ENCODE measurements at places on chromosomes 6 and 20. TPM values are rescaled to one million over a fixed set of nuclear protein-coding genes. Genes with fewer than 3 reads are reported as not detected.

Gene LST1
- total RNA-seq = 10.3 TPM

DNA sequence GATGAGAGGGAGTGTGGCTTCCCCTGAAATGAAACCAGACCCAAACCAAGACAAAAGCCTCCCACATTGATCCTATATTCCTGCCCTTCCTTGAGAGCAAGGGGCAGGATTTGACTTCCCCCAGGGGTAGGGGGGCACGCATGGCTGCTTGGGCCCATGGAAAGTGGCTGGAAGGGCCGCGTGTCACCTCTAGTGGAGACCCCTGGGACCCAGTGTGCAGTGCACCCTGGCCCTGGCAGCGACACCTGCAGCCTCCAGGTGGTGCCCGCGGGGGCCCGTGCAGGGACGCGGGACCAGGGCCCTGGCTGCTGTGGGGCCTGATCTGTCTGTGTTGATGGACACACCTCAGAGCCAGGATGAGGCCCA lies 18.0 kb upstream of the SLCO4A1 start:
- H3K4me1 ChIP-seq = peaks cover 19% of the 10 kb centered on the region
- H3K36me3 ChIP-seq = no peaks in the 10 kb centered on the region
- no peak overlapping the region for H3K27ac ChIP-seq
- no peak overlapping the region for H3K4me3 ChIP-seq
- no peak for DNase-seq

DNA sequence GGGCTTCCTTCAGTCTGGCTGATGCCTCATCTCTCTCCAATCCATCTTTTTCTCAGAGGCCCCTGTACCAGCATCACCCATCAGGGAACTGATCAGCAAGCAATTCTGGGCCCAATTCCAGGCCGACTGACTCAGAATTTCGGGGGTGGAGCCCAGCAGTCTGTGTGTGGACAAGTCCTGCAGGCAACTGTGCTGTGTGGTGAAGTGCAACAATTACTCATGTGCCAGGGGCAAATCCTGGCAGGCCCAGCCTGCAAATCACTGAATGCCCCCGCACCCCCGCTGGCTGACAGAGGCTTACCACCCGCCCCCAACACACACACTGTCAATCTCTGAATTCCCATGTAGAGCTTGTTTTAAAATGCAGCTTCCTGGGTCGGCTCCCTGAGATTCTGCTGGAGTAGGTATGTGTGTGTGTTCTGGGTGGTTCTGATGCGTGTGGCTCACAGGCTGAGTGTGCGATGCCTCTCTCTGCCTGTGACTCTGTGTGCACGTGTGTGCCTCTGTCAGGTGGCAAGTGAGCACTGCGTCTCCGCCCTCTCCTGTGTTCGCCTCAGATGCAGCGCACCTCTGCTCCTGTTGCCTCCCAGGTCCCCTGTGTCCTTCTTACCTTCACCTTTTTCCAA lies 45.4 kb downstream of the SSR1 start:
- DNase-seq = no peak
- no peaks in the 10 kb centered on the region for H3K4me1 ChIP-seq
- H3K27ac ChIP-seq = no peak overlapping the region

- H3K36me3 ChIP-seq = no peaks in the 10 kb centered on the region
- H3K27me3 ChIP-seq = no peaks in the 10 kb centered on the region
- DNase-seq = no peak
- H3K4me1 ChIP-seq = peaks cover 41% of the 10 kb centered on the region
These were observed 19.3 kb downstream of the FGD2 start for GRCh38 chr6:37024656-37025337.

- H3K36me3 ChIP-seq = no peaks in the 10 kb centered on the region
- H3K27ac ChIP-seq = no peak overlapping the region
- H3K27me3 ChIP-seq = no peaks in the 10 kb centered on the region
- no peaks in the 10 kb centered on the region for H3K4me1 ChIP-seq
- no peak overlapping the region for H3K4me3 ChIP-seq
These were observed 280.5 kb downstream of the SYNE1 start for GRCh38 chr6:152356662-152357061.

DNA sequence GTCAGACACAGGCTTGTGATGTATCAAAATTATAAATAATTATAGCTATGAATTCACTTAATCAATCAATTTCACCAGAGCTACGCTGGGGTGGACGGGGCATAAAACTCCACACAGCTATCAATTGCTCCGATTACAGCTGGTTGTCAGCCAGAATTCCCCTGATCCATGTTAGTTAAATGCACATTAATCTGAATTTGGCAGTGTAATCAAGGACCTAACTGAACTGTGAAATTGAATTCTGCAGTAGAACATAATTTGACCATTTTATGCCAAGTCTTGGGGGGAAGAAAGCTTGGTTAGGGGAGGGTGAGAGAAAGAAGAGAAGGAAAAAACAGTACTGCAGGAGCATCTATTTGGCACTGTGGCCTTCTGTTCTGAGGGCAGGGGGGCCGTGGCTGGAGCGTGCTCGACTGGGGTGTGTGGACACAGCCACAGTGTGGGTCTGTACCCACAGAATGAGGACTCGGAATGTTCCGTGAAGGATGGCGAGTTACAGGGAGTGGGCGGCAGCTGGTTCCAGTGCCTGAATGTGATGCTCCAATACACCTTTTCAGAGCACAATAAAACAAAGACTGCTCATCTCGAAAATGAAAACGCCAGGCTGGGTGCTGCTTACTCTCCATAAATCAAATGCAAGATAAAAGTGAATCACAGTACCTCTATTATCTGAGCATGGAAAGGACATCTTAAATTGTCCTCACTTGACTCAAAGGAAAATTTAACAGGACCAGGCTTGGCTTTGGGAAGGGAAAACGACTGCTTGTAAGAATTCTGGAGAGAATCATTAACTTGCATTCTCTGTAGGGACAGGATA lies 59.2 kb downstream of the LAMP5 start:
- H3K4me3 ChIP-seq = no peak overlapping the region
- no peaks in the 10 kb centered on the region for H3K36me3 ChIP-seq
- H3K27ac ChIP-seq = no peak overlapping the region
- DNase-seq = no peak

DNA sequence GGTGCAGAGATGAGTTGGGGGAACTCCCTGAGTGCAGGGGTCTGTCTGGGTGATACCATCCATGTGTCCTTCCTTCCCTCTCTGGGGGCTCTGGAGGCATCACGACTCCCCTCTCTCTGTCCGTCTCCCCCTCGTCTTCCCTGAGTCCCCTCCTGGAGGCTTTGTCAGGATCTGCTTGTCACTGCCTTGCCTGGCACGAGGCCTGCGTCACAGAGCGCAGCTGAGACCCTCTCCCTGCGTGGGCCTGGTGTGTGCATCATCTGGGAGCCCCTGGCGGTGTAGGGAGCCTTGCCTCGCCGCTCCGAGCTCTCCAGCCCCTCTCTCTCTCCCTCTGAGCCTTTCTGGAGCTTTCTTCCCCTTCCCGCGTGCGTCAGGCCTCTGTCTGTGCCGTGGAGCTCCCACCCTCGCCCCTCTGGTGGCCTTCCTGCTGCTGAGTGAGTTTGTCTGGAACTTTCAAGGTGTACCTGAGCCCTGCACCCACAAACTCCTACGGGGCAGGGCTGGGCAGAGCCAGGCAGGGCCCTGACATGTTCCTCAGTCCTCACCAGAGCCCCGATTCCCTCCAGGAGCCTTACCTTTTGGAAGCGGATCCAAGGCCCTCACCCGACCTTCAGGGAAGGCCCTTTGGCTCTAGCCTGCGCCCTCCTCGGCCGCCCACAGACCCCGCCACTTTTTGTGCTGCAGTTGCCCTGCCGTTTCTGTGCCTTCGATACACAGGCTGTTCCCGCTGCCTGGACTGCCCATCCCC lies 70.3 kb downstream of the SRC start:
- peaks cover 18% of the 10 kb centered on the region for H3K4me1 ChIP-seq
- DNase-seq = no peak
- H3K36me3 ChIP-seq = no peaks in the 10 kb centered on the region
- H3K4me3 ChIP-seq = no peak overlapping the region

Measured in CD4-positive, alpha-beta T cell (primary cell).